ENCODE measurements at places on chromosomes 5 and 9.

DNA sequence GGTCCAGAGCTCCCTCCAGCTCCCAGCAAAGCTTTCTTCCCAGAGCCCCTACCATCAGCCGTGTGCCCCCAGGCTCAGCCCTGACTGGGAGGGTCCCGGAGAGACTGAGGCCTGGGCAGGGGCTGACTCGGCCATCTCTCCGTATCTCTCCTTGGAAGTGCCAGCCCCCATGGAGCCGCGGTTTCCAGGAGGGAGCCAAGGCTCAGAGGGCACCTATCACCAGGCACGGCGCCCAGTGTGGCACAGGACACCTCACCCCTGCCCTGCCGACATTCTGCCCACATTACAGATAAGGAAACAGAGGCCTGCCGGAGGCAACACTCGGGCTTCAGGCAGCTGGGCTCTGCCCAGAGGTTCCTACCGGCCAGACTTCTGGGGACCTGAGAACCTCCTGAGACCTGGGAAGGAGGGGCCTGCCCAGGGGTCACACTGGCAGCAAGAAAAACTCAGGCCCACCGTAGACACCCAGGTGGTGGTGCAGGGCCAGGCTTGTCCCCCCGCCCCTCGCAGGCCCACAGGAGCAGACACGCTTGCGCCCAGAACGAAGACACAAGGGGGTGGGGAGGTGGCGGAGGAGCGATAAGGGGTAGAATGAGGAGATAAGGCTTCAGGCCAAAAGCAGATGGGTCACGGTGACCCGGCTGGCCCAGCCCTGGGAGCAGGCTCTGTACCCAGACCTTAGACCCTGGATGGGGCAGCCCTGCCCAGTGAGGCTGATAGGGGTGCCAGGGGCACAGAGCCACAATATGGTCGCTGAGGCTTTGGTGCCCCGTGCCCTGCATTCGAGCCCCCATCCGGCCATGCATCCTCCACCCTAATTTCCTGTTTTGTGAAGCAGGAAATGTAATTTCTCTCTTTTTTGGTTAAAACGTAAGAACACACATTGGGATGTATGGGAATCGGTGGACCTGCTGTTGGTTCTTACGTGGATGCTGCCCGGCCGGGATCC is 11.8 kb downstream of the NR5A1 start:
- no peak for DNase-seq

DNA sequence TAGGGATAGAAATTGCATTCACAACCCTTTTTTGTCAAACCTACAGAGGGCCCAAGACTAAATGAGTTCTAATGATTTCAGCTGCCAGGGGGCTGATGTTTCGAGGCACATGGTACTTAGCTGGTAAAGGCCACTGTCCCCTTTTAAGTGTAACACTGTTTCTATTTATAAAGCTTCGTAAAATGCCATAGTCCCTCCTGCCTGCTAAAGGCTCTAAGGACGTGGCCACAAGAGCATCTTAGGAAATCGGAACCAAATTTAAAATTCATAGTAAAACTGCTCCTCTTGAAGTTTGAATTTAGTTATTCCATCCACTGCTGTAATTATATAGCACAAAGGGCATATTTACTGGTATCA is 170.3 kb upstream of the WWC1 start:
- no peak for DNase-seq

- peak; percentile 16 for DNase-seq
These were observed 535 bp downstream of the JMY start for GRCh38 chr5:79236362-79236969.

DNA sequence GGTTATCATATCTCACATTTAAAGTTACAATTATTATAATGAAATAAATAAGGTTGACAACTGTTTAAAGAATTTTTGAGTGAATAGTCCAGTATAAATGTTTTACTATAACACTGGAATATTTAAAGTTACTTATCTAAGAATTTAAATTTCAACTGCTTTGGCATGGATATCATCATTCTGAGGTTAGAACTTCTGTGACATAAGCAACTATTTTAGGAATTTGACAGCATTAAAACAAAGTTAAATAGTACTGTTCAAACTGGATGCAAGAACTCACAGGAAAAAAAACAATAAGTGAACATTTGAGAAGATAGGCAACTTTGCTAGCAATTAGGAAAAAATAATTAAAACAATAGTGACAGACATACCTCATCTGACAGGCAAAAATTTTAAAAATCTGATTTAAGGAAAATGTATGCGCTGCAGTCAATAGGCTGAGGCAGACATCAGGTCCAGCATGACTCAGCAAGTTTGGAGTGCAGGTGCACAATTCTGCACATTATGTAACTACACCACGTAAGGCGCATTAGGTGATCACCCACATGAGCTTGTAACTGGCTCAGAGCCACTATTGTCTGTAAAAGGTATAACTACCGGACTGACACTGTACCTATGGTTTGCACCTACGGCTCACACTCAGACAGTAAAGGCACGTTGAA is 180.6 kb downstream of the PDE4D start:
- no peak for DNase-seq

DNA sequence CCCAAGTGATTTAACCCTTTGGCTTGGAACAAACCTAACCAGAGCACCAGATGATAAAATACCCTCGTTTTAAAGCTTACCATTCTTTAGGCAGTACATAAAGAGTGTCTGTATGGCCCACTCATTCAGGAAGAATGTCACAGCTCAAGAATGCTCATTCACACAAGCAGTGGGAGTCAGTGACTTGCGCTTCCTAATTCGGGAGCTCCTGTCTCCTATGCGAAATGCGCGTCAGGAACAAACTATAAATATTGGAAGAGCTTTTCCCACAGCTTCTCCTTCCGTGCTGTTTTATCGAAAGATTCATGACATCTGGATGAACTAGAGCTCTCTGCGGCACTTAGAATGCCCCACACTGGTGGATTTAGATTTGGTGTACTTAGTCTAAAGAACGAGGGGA is 66.6 kb downstream of the NTRK2 start:
- no peak for DNase-seq

DNA sequence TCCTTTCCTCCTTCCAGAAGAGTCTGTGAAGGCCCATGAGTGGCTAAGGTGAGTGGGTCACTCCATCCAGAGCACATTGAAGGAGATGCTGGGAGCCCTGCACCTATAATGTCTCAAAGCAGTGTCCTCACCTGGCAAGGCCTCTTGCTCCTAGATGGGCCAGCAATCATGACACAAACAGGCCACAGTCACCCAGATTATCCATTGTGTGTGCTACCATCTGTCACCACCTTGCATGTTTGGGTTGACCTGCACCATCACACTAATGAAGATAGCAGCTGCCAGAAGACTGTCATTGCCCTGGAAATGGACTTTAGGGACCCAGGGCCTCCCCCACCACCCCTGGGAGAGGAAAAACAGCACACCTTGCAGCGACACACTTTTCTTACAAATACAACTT is 69.6 kb downstream of the GABBR2 start:
- no peak for DNase-seq

GRCh38 chr9:113343732-113344231 is 3.7 kb upstream of the WDR31 start:
- no peak for DNase-seq

DNA sequence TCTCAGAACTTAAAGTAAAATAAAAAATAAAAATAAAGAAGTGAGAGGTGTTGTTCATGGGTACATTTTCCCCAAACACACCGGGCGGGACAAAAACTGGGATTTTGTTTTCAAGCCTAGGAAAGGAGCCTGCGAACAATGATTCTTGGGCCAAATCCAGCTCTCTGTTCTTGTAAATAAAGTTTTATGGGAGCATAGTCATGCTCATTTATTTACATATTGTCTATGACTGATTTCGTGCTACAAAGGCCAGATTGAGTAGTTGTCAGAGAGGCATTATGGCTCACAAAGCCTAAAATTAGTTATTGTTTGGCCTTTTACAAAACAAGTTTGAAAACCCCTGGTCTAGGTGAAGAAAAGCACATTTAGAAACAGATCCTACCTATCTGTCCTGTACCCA is 821.0 kb upstream of the GRAMD2B start:
- no peak for DNase-seq

DNA sequence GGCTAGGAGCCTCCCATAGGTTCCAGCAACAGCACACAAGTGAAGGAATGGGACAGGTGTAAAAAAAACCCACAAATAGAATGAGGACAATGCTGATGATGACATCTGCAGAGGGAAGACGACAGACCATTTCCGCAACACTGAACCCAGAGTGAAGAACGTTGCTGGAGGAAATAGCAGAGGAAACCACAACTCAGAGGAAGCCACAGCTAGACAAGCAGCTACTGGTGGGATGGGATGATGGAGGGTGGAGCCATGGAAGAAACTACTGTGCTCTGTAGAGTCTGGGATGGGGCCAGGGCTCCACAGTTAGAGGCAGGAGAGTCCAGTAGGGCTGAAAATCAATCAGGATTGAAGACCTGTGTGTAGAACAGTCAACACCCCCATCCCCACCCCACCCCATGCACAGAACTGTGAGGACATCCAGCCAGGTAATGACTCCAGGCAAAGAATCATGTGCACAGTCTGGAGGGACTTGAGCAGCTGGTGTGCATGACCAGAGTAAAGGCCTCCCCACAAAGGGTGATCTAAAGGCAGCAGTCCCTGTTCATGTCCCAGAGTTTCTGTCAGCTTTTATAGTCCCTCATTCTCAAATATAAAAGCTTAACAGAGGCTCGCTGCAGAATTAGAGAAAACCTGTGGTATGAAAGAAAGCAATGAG is 65.2 kb upstream of the SPIN1 start:
- DNase-seq = peak; percentile 22

GRCh38 chr5:113632996-113633395 is 119.5 kb downstream of the YTHDC2 start:
- no peak for DNase-seq

GRCh38 chr5:148748702-148749392 is 77.6 kb upstream of the ADRB2 start:
- DNase-seq = no peak

DNA sequence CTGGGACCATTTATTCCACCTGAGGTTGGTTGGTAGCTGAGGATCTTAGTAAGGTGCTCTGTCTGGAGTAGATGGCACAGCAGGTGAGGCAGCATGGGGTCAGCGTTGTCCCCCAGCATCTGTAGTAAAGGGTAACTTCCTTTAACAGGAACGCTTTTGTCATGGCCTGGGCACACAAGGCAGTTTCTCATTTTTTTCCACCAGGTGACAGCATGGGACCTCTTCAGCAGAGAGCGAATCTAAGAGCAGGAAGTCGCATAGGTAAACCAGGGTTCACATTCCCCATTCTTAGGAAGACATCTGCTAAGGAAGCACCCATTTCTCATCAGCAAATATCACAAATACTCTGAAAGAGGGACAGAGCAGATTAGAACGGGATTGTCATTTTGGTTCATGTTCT is 56.5 kb downstream of the GPR107 start:
- no peak for DNase-seq

DNA sequence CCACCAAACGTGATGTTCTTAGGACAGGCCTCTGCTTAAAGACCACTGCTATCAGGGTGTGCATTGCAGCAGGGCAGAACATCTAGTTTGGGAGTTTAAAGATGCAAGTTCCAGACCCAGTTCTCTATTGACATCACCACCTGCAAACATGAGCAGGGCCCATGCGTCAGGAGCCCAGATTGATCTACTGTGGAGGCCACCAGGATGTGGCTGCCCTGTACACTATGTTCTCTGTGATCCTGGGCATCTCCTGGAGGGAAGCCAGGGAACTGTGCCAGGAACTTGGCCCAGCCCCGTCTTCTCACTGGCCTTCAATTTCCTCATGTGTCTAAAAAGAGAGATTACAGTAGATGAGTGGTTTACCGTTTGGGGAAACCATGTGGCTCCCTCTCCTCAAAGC is 87.1 kb downstream of the PDE6A start:
- DNase-seq = no peak

- no peak for DNase-seq
These were observed 97.7 kb downstream of the IQGAP2 start for GRCh38 chr5:76500633-76501393.

DNA sequence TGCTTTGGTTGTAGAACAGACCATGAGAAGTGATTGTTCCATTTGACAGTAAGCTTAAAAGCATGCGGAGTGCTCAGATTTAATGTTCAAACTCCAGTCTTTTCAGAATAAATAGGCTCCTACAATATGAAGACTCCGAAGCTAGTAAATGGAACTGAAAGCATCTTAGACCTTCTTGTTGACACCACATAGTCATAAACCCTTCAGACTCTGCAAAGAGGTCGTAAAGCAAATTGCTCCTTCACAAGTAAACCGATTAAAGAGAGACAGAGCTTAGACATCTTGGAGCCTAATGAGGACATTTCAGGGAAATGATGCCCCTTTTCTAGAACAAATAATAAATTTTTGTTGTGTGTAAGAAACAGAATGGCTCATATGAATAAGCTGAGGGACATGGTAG is 511.0 kb upstream of the RIOK2 start:
- DNase-seq = no peak

DNA sequence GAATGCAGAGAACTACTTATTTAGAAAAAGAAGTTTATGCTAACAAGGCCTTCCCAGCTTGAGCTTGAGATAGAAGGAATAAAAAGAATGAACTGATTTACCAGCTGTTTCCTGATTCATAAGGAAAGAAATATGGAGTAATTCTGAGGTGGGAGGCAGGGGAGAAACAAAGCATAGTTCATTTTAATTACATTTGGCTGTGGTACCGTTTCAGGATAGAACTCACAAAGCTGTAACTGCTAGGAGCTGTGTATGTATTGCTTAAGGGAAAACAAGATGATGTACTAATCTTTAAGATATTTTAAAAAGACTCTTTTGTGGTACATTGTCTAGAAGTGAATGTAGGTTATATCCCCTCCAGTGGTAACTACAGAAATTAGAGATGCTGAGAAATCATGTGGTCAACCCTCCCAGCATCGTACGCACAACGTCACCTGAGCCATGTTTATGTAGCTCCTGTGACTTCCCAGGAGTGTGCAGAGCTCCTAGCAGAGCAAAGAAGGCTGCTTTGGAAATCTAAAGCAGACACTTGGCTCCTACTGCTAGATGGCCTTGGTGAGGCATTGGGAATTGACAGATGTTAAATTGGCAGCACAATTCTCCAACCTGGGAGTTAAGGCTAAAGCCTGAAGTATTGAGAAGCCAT is 208.3 kb upstream of the VLDLR start:
- no peak for DNase-seq

- no peak for DNase-seq
These were observed 3.5 kb downstream of the NRARP start for GRCh38 chr9:137298401-137299202.

DNA sequence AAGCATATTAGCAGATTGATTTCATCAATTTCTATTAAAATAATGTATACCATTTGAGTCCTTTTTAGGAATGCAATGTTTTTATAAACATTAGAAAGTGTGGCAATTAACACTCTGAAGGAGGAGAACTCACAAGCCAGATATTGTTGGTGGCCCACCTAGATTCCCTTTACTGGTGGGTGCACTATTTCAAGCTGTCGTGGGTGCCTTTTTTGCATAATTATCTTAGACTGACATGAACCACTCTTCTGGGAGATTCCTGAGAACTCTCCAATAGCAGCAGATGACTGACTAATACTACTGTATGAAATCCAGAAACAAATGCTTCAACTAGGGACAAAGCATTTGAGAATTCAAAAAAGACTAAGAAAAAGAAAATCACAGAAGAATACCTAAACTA is 526.0 kb downstream of the CDH18 start:
- DNase-seq = no peak

GRCh38 chr9:123375469-123376132 is 19.6 kb downstream of the CRB2 start:
- no peak for DNase-seq

GRCh38 chr5:81936066-81936465 is 35.8 kb upstream of the ATG10 start:
- no peak for DNase-seq
